ENCODE measurements at places on chromosomes 3 and 15.

GRCh38 chr3:187211532-187212195 is 14.4 kb downstream of the RTP1 start:
- no peak for DNase-seq

DNA sequence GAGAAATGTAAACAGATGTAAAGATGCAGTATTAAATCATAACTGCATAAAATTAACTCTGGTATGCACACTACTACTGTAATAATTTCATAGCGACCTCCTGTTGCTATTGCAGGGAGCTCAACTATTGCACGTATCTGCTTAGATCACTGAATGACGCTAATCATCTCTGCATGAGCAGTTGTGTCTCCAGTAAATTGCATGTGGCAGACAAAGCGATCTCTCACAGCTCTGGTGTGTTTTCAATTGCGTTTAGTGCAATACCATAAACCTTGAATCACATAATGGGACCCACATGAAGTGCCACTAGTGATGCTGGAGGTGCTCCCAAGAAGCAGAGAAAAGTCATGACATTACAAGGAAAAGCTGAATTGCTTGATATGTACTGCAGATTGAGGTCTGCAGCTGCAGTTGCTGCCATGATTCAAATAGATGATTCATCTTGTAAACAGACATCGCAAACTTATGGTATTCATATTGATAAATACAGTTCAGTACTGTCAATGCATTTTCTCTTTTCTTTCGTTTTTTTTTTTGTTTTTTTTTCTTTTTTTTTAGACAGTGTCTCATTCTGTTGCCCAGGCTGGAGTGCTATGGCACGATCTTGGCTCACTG is 30.2 kb upstream of the LCTL start:
- no peak for DNase-seq

DNA sequence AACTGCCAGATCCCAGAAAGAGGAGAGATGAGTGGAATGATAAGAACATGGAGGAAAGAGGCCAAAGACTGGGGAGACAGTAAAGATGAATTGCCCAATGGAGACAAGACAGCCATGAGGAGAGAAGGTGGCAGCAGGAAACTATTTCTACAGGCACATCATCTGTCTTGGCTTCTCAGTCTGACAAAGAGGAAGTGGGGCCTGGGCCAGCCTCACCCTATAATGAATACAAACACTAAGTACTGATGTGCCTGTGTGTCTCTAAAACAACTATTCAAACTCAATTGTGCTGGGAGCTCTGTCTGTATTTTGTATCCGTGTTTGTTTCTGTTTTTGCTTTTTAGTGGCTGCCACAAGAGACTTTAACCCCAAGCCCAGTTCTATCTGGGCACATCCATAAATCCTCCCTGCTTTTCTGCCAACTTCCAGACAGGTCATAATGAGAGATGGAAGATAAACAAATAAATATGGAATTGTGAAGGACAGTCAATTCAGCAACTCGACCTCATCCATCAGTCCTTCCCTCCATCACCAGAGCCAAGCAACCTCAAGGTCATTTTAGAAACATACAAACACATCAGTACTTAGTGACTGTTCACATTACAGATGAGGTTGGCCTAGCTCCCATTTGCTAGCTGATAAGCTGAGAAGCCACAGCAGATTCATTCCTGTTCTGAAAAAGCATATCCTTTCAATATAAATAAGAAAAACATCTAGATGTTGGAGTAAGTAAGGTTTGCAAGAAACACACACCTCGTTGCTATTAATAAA is 116.7 kb downstream of the CADPS start:
- no peak for DNase-seq

GRCh38 chr3:58029842-58030584 is 21.8 kb downstream of the FLNB start:
- no peak for DNase-seq
